SK-N-SH (cell line): ENCODE measurements at places on chromosomes 2 and 18. TPM values are rescaled to one million over a fixed set of nuclear protein-coding genes. Genes with fewer than 3 reads are reported as not detected.

GALNT14 gene
- 1.6 and 1.8 TPM in 2 replicates for polyA plus RNA-seq

CCDC85A gene
- 48.7 and 49.9 TPM in 2 replicates for polyA plus RNA-seq

RPRM gene
- 0.03 and 0.15 TPM in 2 replicates for polyA plus RNA-seq

PKP4 gene
- 10.9 and 13.8 TPM in 2 replicates for polyA plus RNA-seq

DIPK1C gene
- polyA plus RNA-seq, result not detected in 2 replicates

ECEL1 gene
- not detected in 2 replicates for polyA plus RNA-seq

AFF3 gene
- 0.24 and 0.36 TPM in 2 replicates for polyA plus RNA-seq

CDK15 gene
- 1.8 and 2.5 TPM in 2 replicates for polyA plus RNA-seq

TMEFF2 gene
- polyA plus RNA-seq, result 5.4 and 5.8 TPM in 2 replicates

RGPD4 gene
- 0.02 TPM in 1 of 2 replicates, not detected in the other for polyA plus RNA-seq

OTOS gene
- polyA plus RNA-seq, result not detected in 2 replicates

TRIM43 gene
- polyA plus RNA-seq, result 0.23 and 0.39 TPM in 2 replicates

MOCOS gene
- polyA plus RNA-seq, result 1.2 TPM in 2 replicates

EML6 gene
- 1.1 and 1.6 TPM in 2 replicates for polyA plus RNA-seq

CASP10 gene
- 0.12 and 0.31 TPM in 2 replicates for polyA plus RNA-seq

ASPRV1 gene
- 0.20 and 0.23 TPM in 2 replicates for polyA plus RNA-seq

SNED1 gene
- polyA plus RNA-seq, result 0.03 TPM in 2 replicates

MYO5B gene
- 1.2 and 1.3 TPM in 2 replicates for polyA plus RNA-seq
